ENCODE measurements at places on chromosomes 5 and 9.

- no peak for DNase-seq
Observed at GRCh38 chr5:38316544-38317224, 58.3 kb downstream of the EGFLAM start.

DNA sequence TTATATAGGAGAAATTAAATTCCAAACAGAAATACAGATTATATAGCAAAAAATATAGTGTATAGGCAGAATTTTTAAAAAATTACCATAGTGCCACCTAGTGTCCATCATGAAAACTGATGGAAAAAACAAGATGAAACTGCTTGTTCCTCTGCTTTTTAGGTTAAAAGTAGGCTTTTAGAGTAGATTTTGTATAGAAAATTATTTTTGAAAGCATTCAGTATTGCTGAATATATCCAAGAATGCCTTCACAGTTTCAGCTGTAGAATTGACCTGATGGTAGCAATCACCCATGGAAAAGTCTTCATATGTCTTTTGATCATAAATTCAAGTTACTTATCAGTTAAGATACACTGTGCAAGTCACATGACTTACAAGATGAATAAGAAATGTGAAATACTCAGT, 19.7 kb downstream of the RIOK2 start:
- DNase-seq: no peak

GRCh38 chr5:3377831-3378230, 217.8 kb upstream of the IRX1 start:
- no peak for DNase-seq

- DNase-seq: no peak
Observed at GRCh38 chr5:180499684-180500083, 5.5 kb downstream of the CNOT6 start.

DNA sequence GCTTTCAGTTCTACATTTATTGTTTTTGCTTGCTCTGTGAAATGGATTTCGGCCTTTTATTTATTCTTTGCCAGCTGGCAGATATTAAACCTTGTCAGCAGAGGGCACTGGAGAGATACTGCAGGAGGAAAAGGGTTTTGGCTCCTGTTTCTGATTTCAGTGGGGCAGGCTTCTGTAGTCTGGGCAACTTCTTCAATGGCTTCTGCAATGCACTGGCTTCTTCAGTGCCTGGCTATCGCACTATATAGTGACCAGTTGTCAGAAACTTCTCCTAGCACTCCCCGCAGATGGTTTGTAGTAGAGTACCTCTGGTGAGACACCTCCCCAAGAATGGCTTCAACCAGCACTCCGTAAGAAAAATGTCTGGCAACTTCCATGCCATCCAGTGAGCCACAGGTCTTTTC, 3.2 kb upstream of the NFX1 start:
- peak; percentile 60 for DNase-seq

GRCh38 chr5:122162100-122162638, 32.8 kb downstream of the ZNF474 start:
- no peak for DNase-seq

DNA sequence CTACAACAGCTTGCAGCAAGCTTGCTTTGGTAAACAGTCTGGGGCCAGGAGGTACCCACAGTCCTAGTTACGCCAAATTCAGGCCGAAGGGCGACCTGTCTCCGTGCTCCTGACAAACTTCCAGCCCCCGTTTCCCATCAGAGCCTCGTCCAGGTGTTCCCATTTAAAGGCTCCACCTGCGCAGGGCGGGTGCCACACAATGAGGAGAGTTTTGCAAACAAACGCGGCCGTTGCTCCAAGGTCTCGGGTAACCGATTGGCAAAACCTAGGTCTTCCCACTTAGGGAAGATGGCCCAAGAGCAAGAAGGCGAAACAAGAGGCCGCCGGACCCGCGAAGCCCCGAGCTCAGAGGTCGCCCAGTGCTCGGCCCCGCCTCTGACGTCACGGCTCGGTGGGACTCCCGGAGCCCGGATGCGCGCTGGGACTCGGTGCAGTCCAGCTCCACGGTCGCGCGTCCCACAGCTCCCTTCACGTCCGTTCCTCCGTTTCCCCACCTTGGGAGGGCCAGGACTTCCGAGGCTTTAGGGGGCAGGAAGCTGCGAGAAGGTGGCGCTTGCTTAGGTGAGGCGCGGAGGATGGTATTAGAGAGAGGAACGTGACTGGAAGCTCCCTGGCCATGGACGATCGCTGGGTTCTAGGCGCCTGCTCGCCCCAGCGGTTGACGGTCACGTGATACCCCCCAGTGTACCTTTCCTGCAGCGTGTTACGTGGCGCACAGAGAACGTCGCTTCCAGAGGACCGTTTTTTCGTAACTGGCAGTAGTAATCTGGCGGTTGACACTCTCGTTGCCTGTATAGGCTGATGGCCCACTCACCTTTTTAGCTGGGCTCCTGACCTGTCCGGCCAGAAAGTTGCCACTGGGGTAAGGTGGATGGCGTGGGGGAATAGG, 41.8 kb upstream of the KDM4C start:
- DNase-seq: peak; percentile 84

- DNase-seq: peak; percentile 31
Observed at GRCh38 chr9:136437839-136438547, 1.7 kb downstream of the INPP5E start.

- DNase-seq: no peak
Observed at GRCh38 chr5:98066910-98067309, 706.6 kb upstream of the RGMB start.

DNA sequence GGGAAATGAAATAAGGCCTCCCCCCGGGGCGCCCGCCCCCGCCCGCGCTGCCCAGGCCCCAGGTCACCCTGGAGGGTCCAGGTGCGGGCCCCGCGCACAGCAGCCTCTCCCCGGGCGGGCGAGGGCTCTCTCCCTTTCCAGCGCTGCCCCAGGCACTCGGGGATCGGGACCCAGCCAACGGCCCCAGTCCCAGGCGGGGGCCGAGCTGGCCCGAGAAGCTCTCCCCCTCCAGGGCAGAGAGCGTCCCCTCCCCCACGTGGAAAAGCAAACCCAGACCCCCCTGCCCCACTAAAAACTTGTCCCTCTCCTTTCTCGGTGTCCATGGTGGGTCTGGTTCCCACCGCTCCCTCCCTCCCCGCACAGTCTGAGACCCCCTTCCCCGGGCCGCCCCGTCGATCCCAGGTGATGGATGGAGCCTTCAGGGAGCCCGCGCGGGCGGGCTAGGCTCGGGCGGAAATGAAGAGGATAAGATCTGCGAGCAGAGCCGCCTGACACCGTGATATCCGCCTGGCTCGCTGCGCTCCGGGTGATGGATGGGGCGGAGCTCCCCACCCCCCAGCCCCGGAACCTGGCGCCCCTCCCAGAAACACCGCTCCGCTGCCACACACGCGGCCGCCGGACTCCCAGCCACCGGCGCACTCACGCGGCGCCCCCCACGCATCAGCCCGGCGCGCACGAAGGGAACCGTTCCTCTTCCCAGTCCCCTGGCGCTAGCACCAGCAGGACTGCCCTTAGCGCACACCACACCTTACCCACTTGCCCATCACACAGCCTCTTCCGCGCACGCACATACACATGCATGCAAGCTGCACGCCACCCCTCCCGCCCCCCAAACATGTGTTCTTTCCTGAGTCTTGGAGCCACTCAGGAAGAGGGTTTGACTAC, 81.7 kb upstream of the ZBTB43 start:
- DNase-seq: peak; percentile 85

GRCh38 chr5:150734579-150735384, 24.0 kb downstream of the DCTN4 start:
- DNase-seq: peak; percentile 71

DNA sequence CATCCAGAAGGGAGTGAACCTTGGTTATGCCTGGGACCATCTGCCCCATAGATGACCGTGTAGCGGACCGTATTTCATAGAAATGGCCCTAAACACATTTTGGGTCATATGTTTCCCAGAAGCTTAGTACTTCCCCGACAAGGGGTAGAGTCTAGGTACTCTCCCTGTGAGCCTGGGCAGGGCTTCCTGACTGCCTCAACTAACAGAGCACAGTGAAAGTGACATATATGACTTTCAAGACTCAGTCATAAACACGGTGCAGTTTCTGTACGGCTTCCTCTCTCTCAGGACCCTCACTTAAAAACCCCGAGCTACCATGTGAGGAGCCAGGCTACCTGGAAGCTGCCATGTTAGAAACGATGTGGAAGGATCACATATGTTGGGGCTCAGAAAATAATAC, 20.9 kb downstream of the C9orf57 start:
- no peak for DNase-seq

DNA sequence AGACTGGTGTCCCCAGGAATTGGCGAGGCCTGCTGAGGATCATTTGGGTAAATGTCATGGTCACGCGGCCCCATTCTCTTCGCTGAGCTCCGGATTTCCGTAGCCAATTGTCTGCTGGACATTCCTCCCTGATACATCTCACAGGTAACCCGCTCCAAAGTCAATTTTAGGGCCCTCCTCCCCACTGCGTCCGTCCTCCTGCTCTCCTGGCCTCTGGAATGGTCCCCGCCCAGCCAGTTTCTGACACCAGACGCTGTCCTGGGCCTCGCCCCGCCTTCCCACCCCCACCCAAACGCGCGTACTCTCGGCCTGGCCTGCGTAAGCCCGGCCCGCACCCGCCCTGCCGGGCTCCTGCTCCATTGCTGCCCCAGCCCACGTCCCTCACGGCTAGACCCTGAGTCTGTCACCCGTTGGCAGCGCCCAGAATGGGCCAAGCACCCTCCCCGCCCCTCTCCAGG, 202.0 kb downstream of the AUH start:
- DNase-seq: no peak

DNA sequence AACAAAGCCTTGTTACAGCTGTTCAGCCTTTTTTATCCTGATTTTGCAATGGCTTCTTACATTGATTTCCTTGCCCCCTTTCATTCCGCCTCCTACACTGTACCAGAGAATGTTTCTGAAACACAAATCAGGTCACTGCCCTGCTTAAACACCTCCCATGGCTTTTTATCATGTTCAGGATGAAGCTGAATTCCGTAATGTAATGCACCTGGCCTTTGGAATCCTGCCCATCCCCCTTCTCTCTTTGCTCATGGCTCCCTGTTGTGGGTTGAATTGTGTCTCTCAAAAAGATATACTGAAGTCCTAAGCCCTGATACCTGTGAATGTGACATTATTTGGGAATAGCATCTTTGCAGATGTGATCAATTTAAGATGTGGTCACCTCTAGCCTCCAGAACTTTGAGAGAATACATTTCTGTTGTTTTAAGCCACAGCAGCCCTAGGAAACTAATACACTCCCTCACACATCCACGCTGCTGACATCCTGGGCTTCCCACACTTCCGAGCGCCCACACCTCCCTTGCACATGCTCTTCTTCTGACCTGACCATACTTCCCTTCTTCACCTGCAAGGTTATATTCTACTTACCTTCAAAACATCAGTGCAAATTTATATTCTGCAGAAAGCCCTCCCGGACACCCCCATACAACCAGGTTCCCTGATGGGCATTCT, 101.2 kb downstream of the DNAH5 start:
- no peak for DNase-seq

DNA sequence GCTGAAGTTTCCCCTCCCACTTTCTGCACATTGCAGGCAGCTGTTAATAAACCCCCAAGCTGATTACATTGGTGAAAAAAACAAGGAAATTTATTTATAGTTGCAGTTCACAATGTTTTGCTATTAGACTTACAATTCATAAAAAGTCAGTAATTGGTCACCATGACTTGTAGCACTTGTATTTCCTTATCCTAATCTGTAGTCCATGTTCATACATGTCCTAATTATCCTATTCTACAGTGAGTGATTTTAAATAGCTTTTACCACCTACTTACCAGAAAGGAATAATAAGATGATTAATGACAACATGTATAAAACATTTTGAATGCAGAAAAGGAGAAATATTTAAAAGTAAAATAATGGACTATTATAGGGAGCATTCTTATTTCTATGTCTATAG, 760.0 kb upstream of the RIOK2 start:
- no peak for DNase-seq

DNA sequence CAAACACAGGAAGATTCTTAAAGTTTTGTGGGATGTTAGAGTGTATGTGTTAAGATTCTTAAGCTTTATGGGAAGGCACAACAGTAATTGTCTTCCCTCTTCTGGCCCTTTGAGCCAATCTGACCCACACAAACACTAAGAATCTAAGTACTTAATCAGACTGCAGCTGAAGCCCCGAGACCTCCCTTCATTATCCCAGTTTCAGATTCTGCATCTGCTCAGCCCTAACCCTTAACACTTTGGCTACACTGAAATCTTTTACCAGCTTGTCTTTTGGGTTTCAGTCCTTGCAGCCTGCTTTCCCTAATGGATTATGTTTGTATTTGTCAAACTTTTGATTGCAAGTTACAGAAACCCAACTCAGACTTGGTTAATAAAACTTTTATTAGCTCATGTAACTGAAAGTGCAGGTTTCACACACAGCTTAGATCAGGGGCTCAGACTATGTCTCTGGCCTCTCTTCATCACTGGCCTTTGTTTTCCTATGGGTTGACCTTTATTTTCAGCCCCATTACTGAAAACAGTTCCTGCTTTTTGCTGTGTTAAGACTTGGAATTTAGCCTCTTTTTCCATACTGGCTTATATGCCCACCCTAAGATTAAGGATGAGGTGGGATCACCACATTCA, 71.5 kb downstream of the COX7C start:
- no peak for DNase-seq

- no peak for DNase-seq
Observed at GRCh38 chr9:31615966-31616365, 768.5 kb upstream of the ACO1 start.

- DNase-seq: no peak
Observed at GRCh38 chr5:36712706-36713105, 106.3 kb downstream of the SLC1A3 start.

GRCh38 chr5:139389701-139390638, at the start of gene MZB1:
Gene MZB1, minus strand, starts transcription at chr5:139389913. Its CDS starts 57 bp downstream, at chr5:139389856.
- DNase-seq: peak; percentile 86

DNA sequence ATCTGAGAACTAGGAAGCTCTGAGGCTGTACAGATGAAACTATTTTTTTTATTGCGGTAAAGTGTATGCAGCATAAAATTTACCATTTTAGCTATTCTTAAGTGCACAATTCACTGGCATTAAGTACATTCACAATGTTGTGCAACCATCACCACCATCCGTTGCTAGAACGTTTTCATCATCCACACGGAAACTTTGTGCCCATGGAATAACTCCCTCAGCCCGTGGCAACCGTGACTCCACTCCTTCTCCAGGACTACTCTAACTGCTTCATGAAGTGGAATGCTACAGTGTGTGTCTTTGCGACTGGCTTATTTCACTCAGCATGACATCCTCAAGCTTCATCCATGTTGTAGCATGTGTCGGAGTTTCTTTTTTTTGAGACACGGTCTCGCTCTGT, 57.1 kb downstream of the COL23A1 start:
- DNase-seq: no peak

DNA sequence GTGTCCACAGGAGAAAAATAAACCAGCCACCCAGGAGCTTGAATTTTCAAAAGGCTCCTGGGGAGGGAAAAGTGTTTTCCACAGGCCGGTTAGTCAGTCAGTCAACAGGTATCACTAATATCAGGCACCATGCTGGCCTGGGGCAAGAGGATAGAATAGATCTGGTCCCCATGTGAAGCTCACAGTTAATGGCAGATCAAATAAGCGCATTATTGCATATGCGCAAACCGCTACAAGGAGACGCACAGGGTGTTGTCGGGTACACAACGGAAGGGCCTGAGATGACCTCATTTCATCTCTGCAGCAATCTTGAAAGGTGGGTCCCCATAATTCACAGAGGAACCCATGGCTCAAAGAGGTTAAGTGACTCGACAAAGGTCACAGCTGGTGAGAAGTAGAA, 260.7 kb downstream of the CRB2 start:
- no peak for DNase-seq
